ENCODE measurements at places on chromosomes 6 and 20. TPM values are rescaled to one million over a fixed set of nuclear protein-coding genes. Genes with fewer than 3 reads are reported as not detected.

The SLC13A3 gene
- not detected for total RNA-seq

The ZC3H12D gene
- 0.26 TPM for total RNA-seq

DNA sequence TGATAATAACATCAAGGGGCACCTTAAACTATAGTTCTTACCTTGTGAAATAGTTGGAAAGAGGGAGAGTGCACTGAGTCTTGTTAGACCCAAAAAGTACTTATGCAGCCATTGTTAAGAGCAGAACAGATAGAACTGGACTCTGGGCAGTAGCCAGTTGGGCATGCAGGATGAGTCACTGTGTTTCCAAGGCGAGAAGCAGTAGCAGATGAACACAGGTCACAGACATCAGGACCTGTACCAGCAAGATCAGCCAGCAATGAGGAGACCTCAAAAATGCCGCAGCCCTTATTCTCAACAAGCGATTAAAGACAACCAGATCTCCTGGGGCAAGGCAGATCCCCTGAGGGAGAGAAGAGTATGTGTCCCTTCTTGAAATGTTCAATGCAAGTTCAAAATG, 79.0 kb downstream of the SAMD3 start:
- no peaks in the 10 kb centered on the region for H3K4me1 ChIP-seq
- DNase-seq = no peak
- H3K27me3 ChIP-seq = no peaks in the 10 kb centered on the region
- no peak overlapping the region for H3K27ac ChIP-seq

The MOG gene
- total RNA-seq = not detected

Measured in uterus (tissue), 4 donors.